Thoracic aorta (tissue), 2 donors: ENCODE measurements at places on chromosomes 7 and 10. TPM values are rescaled to one million over a fixed set of nuclear protein-coding genes. Genes with fewer than 3 reads are reported as not detected.
A peak's percentile ranks its signal among the peaks of the same experiment; 100 is the strongest.

GRCh38 chr10:61465171-61465496 lies 12.0 kb upstream of the TMEM26 start:
- H3K4me3 ChIP-seq = no peak overlapping the region
- no peak for DNase-seq
- peaks cover 32% of the 10 kb centered on the region for H3K4me1 ChIP-seq
- no peaks in the 10 kb centered on the region for H3K27me3 ChIP-seq
- H3K27ac ChIP-seq = no peak overlapping the region

DNA sequence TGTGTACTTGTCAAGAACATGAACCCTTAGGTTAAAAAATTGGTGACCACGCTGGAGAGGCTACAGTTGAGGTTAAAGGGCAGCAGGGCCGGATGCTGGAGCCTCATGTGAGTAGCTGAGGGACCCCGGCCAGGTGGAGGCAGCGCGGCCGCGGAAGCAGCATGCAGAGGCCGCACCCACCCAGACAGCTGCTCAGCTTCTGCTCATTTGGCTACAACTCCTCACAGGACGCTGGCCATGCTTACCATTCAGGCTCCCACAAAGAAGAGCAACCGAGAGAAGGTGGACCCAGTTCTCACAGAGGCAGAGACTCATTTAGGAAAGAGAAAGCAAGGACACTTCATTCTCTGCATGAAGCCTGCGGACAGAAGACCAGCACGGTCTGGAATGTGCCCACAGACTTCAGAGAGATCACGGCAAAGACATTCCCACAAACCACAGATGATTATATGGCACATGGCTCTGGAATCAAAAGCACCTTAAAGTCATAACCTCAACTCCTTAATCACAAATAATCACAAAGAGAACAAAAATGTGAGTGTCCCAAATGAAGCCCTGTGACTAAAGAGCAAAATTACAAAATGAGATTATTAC lies 94.4 kb downstream of the VOPP1 start:
- peaks cover 8% of the 10 kb centered on the region for H3K36me3 ChIP-seq
- DNase-seq = no peak
- H3K4me1 ChIP-seq = no peaks in the 10 kb centered on the region
- no peaks in the 10 kb centered on the region for H3K27me3 ChIP-seq
- no peak overlapping the region for H3K27ac ChIP-seq

DNA sequence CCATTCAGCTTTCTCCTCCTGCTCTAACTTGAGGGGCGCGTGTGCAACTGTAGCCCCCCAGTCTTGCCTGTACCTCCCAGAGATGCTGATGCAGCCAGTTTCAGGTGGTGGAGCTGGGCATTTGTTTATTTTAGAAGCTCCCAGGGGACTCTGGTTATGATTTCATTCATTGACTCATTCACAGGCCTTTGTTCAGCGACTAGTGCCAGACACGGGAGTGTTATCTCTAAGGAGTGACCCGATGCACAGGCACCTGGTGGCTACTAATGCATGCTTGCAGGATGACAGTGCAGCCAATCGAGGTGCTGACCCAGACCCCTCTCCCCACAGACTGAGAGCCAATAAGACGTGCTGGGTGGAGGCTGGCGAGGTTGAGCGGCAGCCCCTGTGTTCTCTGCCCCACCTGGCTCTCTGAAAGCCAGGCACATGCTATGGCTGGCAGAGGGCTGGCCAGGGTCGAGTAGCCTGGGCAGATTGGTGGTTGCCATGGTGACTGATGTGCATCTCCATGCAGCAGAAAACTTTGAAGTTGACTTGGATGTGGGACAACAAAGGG lies 19.7 kb upstream of the SLC18A2 start:
- H3K27ac ChIP-seq = no peak overlapping the region
- no peak overlapping the region for H3K4me3 ChIP-seq
- peaks cover 5% of the 10 kb centered on the region for H3K4me1 ChIP-seq
- no peak for DNase-seq
- H3K36me3 ChIP-seq = no peaks in the 10 kb centered on the region

DNA sequence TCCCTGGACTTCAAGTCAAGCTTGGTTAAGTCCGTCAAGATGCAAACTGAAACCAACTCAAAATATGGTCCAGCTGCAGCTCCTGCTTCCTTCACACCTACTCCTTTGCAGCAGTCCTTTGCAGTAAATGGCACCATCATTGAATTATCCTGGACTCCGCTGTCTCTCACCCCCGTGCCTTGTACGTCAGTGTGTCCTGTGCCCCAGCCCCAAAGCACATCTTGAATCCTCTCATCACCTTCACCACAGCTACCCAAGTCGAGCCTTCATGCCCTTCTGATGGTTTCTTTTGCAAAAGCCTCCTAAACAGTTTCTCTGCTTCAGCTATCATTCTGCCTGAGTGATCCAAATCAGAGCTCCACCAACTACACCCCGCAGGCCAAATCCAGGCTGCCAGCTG lies 88.4 kb upstream of the LEP start:
- no peak overlapping the region for H3K4me3 ChIP-seq
- no peak for DNase-seq

- no peaks in the 10 kb centered on the region for H3K27me3 ChIP-seq
- H3K27ac ChIP-seq = no peak overlapping the region
- no peak for DNase-seq
- H3K4me3 ChIP-seq = no peak overlapping the region
- peaks cover 56% of the 10 kb centered on the region for H3K36me3 ChIP-seq
Measured at GRCh38 chr7:140456551-140457051, 22.7 kb downstream of the MKRN1 start.

- H3K27ac ChIP-seq = no peak overlapping the region
- no peak overlapping the region for H3K4me3 ChIP-seq
- H3K36me3 ChIP-seq = no peaks in the 10 kb centered on the region
- H3K27me3 ChIP-seq = no peaks in the 10 kb centered on the region
- H3K4me1 ChIP-seq = no peaks in the 10 kb centered on the region
Measured at GRCh38 chr10:11813855-11814567, 9.1 kb upstream of the PROSER2 start.

GRCh38 chr10:93315246-93315645 lies 166.9 kb downstream of the MYOF start:
- no peak overlapping the region for H3K4me3 ChIP-seq
- DNase-seq = no peak
- no peak overlapping the region for H3K27ac ChIP-seq
- no peaks in the 10 kb centered on the region for H3K27me3 ChIP-seq

GRCh38 chr10:133231946-133232574 lies 2.0 kb downstream of the UTF1 start:
- no peak for DNase-seq
- no peak overlapping the region for H3K4me3 ChIP-seq
- no peak overlapping the region for H3K27ac ChIP-seq

DNA sequence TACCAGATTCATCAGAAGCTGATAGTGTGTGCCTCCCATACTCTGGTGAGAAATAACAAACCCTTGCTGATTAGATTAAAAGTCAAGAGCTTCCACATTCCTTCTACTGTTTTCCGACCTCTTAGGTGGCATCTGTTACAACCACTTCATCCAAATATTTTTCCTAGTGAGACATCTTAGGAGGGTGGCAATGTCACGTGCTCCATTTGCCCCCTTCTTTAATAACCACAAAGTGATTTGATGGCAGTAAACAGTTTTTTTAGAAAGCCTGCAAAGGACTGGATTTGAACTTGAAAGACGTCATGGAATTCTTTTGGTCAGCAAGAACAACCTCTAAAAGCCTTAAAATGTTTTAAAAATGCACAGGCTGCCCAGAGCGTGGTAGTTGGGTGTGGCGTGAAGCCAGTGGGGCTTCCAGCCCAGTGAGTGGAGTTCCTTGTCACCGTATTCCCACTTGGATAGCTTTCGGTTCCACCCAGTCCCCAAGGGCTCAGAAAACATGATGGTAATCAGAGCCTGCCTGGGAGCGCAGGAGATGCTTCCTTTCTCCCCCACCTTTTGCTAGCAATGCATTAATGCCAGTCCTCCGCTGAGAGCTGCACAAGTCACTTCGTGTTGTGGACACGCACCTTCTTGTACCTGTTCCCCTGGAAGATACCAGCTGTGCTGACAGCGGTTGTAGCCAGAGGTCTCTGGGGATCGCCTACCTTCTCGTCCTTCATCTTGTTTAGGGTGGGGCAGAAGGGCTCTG lies 256.4 kb downstream of the KIAA1217 start:
- H3K27ac ChIP-seq = no peak overlapping the region
- peak overlapping the region; percentile 48 for H3K4me3 ChIP-seq
- DNase-seq = no peak
- H3K27me3 ChIP-seq = no peaks in the 10 kb centered on the region
- H3K36me3 ChIP-seq = no peaks in the 10 kb centered on the region

- peaks cover 6% of the 10 kb centered on the region for H3K36me3 ChIP-seq
- no peaks in the 10 kb centered on the region for H3K4me1 ChIP-seq
- H3K27ac ChIP-seq = no peak overlapping the region
- H3K27me3 ChIP-seq = no peaks in the 10 kb centered on the region
- no peak for DNase-seq
Measured at GRCh38 chr10:132363921-132364593, 32.1 kb downstream of the LRRC27 start.

DNA sequence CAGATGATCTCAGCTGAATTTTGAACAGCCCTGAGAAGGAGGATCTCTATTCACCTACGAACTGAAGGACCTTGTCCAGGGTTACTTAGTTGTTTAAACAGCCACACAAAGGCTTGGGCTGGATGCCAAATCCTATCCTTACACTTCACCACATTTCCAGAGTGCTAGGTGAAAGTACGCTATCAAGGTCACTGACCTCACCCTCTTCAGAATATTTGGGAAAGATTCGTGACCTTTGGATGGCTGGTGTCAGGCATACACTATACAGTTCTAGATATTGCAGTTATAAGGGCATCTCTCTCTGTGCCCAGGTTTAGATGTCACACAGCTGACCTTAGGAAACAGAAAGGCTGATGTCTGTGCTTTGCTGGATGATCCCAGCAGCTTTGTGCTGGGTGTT lies 61.2 kb upstream of the ABLIM1 start:
- no peaks in the 10 kb centered on the region for H3K36me3 ChIP-seq
- no peak for DNase-seq
- H3K27ac ChIP-seq = no peak overlapping the region
- peaks cover 13% of the 10 kb centered on the region for H3K4me1 ChIP-seq
- no peaks in the 10 kb centered on the region for H3K27me3 ChIP-seq
- no peak overlapping the region for H3K4me3 ChIP-seq

GRCh38 chr10:131198843-131199242 lies 112.7 kb downstream of the TCERG1L start:
- no peaks in the 10 kb centered on the region for H3K4me1 ChIP-seq
- H3K4me3 ChIP-seq = no peak overlapping the region

- H3K4me1 ChIP-seq = peaks cover 40% of the 10 kb centered on the region
- no peaks in the 10 kb centered on the region for H3K27me3 ChIP-seq
- DNase-seq = no peak
- peak overlapping the region; percentile 68 for H3K27ac ChIP-seq
Measured at GRCh38 chr7:55026086-55026790, 7.4 kb downstream of the EGFR start.

GRCh38 chr10:30186371-30186875 lies 127.0 kb upstream of the JCAD start:
- H3K27ac ChIP-seq = no peak overlapping the region
- no peak for DNase-seq
- peaks cover 70% of the 10 kb centered on the region for H3K4me1 ChIP-seq
- no peaks in the 10 kb centered on the region for H3K27me3 ChIP-seq
- no peak overlapping the region for H3K4me3 ChIP-seq

DNA sequence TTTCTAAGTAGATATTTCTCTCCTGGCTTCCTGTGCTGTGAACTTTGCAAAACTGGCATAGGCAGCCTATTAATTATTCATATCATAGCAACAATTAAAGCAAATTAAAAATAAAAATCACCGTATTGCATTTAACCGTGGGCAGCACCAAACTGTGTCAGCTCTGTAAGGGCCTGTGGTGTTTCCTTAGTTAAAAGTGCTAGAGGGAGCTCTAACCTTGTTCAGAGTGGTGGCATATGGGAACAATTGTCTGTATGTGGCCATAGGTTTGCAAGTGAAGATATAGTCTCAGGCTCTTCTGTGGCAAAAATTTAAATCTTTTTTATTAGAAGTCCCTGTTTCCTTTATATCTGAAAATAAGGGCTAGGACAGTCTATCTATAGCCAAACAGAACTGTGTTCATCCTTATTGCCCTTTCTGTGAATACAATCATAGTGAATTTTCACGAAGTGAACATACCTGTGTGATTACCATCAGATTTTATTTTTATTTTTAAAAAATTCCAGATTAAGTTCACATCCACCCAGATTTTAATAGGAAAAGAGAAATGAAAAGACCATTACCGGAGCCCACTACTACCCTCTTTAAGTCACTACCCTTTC lies 92.6 kb downstream of the POLL start:
- no peaks in the 10 kb centered on the region for H3K36me3 ChIP-seq
- no peaks in the 10 kb centered on the region for H3K27me3 ChIP-seq
- DNase-seq = no peak
- H3K27ac ChIP-seq = no peak overlapping the region
- no peaks in the 10 kb centered on the region for H3K4me1 ChIP-seq

DNA sequence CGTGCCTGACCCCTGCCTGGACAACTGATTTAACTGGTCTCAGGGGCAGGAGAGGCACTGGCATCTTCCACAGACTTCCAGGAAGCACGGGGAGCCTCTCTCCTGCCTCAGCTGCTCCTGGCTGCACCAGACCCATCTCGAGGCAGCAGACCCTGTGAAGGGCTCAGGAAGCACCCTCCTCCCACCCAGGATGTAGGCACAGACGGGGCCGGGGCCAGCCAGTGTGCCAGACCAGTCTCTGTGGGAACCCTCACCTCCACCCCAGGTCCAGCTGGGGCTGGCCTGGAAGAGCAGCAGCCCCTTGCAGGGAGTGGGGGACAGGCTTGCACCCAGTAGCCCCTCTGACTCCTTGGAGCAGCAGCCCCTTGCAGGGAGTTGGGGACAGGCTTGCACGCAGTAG lies 56.3 kb downstream of the RASGEF1A start:
- H3K27me3 ChIP-seq = no peaks in the 10 kb centered on the region
- H3K36me3 ChIP-seq = no peaks in the 10 kb centered on the region
- no peaks in the 10 kb centered on the region for H3K4me1 ChIP-seq
- no peak overlapping the region for H3K4me3 ChIP-seq

- no peaks in the 10 kb centered on the region for H3K36me3 ChIP-seq
- no peaks in the 10 kb centered on the region for H3K4me1 ChIP-seq
- H3K4me3 ChIP-seq = no peak overlapping the region
- DNase-seq = no peak
Measured at GRCh38 chr10:79023240-79024162, 45.3 kb upstream of the ZMIZ1 start.

GRCh38 chr10:96370584-96371157 lies 11.9 kb upstream of the OPALIN start:
- H3K27me3 ChIP-seq = no peaks in the 10 kb centered on the region
- no peak for DNase-seq
- H3K4me1 ChIP-seq = peaks cover 16% of the 10 kb centered on the region
- no peak overlapping the region for H3K27ac ChIP-seq
- H3K36me3 ChIP-seq = no peaks in the 10 kb centered on the region

DNA sequence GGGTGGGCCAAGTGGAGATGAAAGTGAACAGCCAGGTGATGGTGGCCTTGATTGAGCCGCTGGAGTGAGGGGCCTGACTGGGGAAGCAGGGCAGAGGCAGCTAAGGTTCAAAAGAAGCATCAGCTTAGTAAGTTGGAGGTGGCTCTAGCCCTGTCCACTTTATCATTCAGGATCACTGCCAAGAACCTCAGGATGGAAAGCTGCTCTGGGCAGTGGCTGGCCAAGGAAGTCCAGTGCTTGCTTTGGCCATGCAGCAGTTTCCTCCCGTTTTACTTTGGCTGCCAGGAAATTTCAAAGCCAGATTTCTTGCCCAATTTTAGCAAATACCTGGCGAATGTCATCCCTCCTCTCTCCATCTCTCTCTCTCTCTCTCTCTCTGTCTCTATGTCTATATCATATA lies 384.9 kb downstream of the PLXNA4 start:
- H3K36me3 ChIP-seq = peaks cover 10% of the 10 kb centered on the region
- peaks cover 14% of the 10 kb centered on the region for H3K4me1 ChIP-seq
- no peaks in the 10 kb centered on the region for H3K27me3 ChIP-seq

The GAD2 gene
- total RNA-seq = not detected

The ZNF488 gene
- not detected for total RNA-seq

The URGCP gene
- total RNA-seq = 33.7 TPM

The MNX1 gene
- total RNA-seq = not detected

The NRG3 gene
- total RNA-seq = not detected

The NOS3 gene
- 8.4 TPM for total RNA-seq

The TMEM196 gene
- total RNA-seq = not detected

The SEC31B gene
- 12.7 TPM for total RNA-seq

The SAMD9 gene
- total RNA-seq = 10.2 TPM
